ENCODE measurements at places on chromosomes 3 and 15.

DNA sequence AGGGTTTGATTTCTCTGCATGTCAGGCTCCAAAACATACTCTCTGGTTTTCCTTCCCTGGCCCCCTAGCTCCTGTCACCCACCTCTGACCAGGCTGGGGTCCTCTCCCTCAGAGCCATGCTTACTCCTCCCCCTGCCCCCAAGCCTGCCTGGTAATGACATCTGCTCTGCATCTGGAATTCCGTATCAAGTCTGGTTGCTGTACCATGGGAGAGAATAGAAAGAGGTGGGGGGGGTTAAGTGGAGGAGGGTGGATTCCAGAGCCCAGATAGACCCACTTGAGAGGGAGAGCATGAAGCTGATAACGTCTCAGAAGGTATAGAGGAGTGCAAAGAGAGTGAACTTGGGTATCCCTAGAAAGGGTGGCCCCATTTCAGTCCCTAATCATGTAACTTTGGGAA lies 4.2 kb downstream of the IGDCC4 start:
- no peak for DNase-seq

DNA sequence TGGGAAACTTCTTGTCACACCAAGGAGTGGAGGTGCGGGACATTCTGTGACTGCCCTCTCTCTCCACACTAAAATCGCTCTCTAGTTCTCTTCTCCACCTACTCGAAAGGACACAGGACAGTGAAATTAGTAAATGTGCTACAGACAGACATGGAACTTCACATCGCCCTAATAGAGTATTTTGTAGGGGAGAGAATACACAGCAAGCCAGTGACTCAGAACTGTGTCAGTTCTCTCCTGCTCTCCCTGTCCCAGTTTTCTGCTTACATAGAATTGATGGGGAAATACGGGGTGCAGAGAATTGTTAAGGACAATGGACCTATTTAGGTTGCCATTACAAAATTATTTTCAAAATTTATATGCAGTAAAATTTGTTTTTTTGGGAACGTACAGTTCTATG lies 159.6 kb upstream of the GADL1 start:
- no peak for DNase-seq

DNA sequence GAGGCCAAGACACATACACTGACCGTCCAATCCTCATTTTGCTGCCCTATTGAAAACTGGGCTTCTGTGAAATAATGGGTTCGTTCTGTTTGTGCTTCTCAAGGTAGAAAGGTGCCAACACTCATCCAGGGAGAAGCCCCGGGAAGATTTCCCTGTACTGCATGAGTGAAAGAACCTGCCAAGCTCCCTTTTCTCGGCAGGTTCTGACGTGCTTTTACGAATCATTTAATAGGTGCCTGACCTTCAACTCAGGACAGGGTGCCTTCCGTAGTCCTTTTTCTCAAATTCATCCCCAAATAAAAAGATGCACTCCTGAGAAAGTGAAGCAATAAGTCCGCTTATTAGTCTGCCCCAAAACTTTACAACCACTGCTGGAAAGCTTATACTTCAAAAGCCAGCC lies 64.2 kb downstream of the B3GNT5 start:
- no peak for DNase-seq

GRCh38 chr3:132981719-132982118 lies 56.5 kb upstream of the TMEM108 start:
- DNase-seq: no peak

DNA sequence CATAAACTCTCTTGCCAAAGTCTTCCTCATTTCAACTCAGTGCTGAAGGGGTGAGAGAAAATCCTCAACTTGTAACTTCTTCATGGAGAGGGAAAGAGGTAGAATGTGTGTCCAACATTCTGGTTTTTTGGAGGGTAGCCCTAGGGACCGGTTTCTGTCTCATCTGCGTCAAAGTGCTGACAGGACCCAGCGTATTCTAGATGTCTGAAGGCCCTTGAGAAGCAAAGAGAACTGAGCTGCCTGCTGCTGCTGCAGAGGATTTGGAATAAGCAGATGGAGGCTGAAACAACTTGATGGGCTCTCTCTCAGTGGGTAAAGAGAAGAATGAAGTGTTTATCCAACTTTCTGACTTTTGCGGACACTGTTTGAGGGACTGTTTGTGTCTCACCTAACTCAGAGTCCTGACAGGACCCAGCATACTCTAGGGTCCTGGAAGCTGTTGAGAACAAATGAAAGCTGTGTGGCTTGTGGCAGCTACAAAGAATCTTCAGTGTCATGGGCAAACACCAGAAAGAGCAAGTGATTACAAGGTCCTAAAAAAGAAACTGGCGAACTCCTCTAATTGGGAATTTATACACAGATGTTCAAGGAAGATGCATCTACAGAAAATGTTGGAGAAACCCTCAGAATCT lies 174.4 kb downstream of the SI start:
- no peak for DNase-seq

- DNase-seq: no peak
Measured at GRCh38 chr3:195302431-195302830, 31.5 kb upstream of the XXYLT1 start.

DNA sequence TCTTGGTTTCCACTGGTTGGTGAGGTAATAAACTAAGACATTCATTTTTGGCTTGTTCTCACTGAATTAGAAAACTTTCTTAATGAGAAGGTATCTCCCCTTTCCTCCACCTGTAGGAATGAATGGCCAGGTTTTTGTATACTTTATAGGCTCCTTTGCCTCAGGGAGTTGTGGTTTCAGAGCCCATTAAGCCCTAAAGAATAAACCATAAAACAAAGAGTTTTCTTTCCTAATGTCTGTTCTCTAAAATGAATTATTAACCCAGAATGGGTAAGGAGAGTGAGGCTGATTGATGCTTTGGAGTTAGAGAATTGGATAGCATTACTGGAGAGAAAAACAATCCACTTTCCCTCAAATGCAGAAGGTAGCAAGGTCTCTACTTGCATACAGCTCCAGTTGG lies 67.6 kb downstream of the TIGIT start:
- DNase-seq: no peak

- DNase-seq: no peak
Measured at GRCh38 chr3:180447136-180447535, 154.8 kb upstream of the TTC14 start.

- DNase-seq: no peak
Measured at GRCh38 chr3:45413172-45413765, 24.9 kb downstream of the LARS2 start.

DNA sequence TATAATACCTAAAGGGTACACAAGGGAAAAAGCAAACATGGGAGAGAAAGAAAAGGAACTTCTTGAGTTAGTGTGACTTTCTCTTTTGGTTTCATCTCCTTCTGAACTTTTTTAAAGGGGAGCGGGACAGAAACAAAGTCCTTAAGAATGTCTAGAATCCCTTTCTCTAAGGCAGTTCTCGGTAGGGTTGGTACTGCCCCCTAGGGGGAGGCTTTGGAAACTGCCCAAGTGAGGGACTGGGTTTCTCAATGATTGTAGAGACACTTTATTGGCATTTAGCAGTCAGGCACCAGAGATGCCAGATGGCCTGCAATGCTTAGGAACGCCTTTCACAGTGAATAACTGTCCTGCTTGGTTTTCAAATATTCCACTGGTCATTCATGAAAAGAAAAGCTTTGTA lies 172.7 kb downstream of the WDR72 start:
- no peak for DNase-seq

DNA sequence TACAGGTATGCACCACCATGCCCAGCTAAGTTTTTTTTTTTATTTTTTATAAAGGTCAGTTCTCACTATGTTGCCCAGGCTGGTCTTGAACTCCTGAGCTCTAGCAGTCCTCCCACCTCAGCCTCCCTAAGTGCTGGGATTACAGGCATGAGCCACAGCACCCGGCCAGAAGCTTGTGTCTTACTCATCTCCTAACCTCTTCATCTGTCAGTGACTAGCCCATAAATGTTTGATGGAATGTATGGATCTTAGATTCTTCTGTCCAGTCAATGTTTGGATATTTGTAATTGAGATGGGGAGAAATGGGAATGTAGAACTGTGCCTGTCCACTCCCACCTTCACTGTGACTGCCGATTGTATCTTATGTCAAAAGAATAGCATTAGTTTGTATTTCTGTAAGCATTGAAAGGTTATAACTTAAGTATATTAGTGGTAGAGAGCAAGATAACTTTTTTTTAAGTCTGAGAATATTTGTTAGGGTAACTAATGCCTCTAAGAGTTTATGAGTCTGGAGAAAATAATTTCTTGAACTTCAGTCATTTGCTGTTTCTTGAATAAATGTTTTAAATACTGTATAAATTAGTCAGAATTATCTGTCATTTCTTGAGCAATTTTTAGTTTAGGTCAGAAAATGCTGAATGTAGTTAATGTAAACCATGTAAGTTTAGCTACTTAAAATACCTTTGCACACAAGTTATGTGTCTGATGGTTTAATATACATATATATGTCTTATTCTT lies 215.3 kb upstream of the CGNL1 start:
- DNase-seq: no peak

- no peak for DNase-seq
Measured at GRCh38 chr3:127803619-127804018, 18.7 kb downstream of the MGLL start.

DNA sequence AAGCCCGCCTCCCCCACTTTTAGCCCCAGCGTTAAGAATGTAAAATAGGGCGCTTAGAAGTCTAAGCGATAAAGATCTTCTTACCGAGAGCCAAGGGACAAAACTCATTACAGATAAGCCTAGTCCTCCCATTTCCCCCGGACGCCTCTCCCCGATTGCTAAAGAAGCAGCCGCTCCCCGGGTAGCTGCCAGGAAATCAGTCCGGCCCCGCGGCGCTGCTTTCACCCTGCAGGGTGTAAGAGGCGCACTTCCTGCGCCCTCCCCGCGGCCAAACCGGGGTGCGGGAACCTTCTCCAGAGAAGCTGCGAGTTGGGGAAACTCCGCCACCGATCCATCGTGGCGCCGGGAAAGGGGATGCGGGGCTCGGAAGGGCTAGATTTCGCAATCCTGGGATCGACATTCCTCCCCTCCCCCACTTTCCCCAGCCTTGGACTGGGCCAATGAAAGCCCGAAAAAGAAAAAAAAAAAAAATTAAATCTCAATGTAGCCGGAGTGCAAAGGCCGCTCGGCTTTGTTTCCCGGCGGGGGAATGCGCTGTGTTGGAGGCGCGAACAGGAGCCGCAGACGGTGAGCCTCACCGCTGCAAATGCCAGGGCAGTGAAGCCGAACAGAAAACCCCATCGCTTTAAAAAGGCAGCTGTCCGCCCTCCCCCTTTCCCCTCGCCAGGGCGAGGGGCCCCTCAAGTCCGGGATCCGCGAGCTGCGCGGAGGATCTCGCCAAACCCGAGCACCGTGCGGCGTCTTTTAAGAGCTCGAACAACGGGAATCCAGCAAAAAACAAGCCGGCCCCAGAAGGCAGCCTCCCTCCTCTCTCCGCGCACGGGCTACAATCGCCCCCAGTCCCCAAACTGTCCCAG lies 626 bp upstream of the PTPRG start:
- no peak for DNase-seq

DNA sequence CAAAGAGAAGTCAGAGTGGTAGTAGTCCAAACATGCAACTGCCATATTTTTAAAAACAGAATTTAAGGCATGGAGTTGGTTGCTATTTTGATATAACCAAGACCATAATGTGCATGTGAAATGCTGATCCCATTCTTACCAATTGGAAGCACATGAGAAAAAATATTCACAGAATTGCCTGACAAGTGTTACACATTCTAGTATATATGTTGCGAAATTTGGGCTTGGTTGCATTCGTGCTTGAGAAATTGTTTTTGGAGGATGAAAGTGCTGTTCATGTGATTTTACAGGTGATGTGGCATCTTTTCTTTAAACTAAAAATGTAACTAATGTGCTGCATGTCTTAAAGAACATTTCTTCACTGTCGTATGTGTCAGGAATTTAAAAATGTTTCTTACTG lies 199.7 kb downstream of the CHL1 start:
- no peak for DNase-seq
